ENCODE measurements at places on chromosomes 1 and 21.

- DNase-seq, result no peak
These were observed 105.0 kb upstream of the COL6A1 start for GRCh38 chr21:45876381-45877170.

- no peak for DNase-seq
These were observed 39.4 kb downstream of the KCNJ15 start for GRCh38 chr21:38295997-38296764.

- DNase-seq, result no peak
These were observed 149.7 kb downstream of the HIVEP3 start for GRCh38 chr1:41769068-41769467.

DNA sequence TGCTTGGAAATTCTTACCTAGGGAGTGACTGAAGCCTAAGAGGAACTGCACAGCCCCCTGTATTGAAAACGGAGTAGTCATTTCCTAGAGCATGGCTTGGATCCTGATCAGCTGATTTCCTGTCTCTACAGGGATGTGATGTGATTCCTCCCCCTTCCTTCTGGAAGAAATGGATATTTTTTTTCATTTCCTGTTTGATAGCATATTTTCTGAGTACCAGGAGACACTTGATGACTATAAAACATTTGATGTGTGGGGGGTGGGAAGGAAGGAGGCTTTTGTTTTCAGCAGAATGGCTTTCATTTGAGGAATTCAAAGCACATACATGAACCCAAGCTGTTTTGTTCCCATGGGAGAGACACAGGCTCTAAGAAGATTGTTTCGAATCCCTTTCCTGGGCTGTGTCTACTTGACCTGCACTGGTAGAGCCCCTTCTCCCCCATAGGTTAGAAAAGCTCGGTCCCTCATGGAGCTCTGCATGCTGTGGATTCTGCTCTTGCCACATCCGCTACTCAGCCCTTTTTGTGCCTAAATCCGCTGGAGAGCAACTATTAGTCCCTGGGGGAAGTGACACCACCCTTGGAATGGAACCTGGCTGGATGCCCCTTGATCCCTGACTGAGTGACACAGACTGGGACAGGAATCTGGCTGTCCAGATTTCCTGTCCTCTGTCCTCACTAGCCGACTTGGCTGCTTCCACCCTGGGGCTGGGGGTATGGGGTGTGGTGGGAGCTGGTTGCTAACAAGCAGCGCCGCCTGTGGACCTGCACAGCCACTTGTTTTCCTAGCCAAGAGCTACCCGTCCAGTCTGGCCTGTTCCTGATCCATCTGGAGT, 71.8 kb upstream of the MACF1 start:
- no peak for DNase-seq

DNA sequence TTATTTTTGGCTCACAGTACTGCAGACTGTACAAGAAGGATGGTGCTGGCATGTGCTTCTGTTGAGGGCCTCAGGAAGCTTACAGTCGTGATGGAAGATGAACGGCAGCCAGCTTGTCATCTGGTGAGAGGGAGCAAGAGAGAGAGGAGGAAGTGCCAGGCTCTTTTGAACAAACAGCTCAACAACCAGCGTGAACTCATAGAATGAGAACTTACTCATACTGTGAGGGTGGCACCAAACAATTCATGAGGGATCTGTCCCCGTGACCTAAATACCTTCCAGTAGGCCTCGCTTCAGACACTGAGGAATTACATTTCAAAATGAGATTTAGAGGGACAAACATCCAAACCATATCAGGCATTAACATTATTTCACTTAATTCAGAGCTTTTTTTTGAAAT, 84.7 kb downstream of the PKN2 start:
- DNase-seq, result no peak
